ENCODE measurements at places on chromosomes 16 and 17. TPM values are rescaled to one million over a fixed set of nuclear protein-coding genes. Genes with fewer than 3 reads are reported as not detected.

GRCh38 chr16:68369697-68370580, 59.1 kb downstream of the PRMT7 start:
- no peak for DNase-seq

GRCh38 chr17:29283496-29283895, 10.5 kb downstream of the NUFIP2 start:
- no peak for DNase-seq

DNA sequence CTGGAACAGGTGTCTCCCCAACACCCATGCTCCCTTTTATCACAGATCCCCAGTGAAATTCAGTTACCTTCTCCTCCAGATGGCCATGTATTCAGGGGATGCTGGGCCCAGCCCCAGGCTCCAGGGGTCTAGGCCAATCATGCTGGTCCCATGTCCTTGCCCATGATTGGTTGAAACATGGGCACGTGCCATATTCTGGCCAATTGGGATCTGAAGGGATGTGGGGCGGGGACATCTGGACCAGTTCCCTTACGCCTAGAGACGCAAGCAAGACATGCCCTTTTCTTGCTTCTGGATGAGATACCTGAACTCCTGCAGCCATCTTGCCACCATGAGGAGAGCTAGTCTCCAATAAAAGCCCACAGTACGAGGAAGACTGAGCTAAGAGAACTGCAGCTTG, 31.0 kb upstream of the ST6GALNAC1 start:
- DNase-seq = no peak

DNA sequence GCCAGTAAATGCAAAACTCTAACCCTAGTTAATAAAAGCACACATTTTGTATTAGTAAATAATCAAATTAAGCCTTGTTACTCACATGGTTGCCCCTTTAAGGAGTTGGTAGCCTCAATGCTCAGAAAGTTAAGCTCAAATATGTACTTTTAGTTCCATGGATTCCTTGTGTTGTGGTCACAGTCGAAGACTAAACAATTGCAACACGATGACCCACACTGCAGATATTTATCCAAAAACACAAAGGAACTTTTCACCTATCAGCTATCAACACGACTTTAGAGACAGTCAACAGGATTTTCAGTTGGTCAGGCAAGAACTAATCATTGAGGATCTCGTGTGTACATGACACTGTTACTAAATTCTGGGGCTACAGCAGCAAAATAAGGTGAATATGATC, 47.4 kb upstream of the NUDT7 start:
- DNase-seq = no peak

DNA sequence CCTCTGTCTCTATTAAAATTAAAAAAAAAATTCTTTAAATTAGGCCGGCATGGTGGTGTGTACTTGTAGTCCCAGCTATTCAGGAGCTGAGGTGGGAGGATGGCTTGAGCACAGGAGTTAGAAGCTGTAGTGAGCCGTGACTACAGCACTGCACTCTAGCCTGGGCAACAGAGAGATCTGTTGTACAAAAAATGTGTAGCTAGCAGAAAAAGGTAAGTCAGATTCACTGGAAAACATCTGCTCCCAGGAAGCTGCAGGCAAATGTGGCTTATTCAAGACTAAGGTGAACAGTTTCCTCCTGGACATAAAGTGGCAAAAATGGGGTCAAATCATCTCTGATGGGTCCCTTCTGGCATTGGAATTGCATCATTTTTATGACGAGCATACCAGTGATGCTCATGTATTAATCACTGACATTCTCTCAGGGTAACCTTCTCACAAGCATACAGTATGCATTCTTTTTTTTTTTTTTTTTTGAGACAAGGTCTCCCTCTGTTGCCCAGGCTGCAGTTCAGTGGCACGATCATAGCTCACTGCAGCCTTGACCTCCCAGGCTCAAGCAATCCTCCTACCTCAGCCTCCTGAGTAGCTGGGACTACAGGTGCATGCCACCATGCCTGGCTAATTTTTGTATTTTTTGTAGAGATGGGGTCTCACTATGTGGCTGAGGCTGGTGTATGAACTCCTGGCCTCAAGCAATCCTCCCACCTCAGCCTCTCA, 48.7 kb downstream of the CPPED1 start:
- no peak for DNase-seq

DNA sequence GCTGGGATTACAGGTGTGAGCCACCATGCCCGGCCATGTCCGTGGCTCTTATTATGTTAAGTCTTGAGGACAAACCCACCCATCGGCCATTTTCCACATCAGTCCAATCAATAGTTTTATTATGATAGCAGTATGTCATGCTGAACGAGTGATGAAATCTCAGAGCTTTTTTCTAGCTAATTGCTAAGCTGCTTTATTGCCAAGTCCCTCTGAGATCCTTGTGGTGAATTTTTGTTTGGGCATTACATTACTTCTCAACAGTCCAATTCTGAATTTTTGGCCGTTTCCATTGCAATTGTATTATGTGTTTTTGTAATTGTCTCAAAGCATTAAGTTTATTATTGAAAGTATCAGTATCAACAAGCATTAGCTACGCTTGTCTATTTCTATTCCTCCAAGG, 10.9 kb downstream of the RNF112 start:
- DNase-seq = no peak

DNA sequence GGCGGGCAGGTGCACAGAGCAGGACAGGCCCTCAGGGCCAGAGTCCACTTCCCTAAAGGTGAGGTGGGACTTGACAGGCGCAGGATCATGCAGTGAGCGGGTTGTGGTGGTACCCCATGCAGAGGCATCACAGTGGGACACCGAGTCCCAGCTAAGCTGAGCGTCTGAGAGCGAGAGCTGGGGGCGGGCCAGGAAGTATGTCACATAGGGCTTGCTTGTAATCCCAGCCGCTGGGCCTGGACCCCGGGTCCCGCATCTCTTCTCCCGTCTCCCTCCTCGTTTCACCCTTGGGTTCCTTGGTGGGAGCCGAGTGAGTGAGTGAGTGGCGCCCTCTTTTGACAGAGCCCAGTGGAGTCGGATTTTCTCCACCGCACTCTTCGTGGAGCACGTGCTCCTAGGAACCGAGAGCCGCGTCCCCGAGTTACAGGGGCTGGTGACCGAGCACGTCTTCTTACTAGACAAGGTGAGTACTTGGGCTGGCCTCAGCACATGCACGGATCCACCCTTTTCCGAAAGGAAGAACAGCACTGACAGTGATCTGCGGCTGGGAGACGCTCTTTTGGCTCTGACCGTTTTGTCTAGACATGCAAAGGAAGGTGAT, 50.8 kb upstream of the ENDOV start:
- no peak for DNase-seq

GRCh38 chr17:82703935-82704865, 5.7 kb upstream of the RAB40B start:
- no peak for DNase-seq

DNA sequence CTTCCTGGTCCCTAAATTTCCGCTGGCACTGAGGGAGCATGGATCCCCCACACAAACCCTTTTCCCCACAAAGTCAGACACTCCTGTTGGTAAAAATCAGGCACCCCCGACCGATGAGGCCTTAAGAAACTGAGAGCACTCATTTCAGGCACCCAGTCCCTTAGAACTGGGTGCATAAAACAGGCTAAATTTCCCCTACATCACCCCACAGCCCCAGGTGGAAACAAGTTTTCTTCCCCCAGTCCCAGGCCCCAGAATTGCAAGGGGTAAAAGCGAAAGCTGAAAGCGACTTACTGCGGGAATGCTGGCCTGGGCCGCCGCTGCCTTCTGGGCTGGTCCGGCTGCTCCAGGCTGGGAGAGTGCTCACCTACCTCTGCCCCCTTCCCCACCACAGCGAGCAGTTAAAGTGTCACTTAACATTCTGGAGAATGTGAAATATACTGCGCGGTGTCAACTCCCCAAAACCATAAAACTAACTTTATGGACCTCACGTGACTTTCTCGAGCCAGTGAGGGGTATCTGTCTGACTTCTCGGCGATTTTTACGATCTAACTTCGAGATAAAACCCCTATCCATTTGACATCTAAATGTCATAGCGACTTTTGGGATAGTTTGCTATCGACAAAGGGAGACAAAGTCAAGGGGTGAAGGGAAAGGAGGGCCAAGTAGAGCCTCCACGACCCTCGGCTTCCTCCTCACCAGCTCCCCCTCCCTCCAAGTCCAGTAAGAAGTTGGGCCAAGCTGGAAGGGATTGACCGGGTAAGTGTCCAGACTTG, at the start of gene HOXB3:
HOXB3 (minus strand) TSS at position 411 of the 776 bp plus-strand sequence. CDS start 37,767 bp downstream, outside the sequence.
- no peak for DNase-seq

DNA sequence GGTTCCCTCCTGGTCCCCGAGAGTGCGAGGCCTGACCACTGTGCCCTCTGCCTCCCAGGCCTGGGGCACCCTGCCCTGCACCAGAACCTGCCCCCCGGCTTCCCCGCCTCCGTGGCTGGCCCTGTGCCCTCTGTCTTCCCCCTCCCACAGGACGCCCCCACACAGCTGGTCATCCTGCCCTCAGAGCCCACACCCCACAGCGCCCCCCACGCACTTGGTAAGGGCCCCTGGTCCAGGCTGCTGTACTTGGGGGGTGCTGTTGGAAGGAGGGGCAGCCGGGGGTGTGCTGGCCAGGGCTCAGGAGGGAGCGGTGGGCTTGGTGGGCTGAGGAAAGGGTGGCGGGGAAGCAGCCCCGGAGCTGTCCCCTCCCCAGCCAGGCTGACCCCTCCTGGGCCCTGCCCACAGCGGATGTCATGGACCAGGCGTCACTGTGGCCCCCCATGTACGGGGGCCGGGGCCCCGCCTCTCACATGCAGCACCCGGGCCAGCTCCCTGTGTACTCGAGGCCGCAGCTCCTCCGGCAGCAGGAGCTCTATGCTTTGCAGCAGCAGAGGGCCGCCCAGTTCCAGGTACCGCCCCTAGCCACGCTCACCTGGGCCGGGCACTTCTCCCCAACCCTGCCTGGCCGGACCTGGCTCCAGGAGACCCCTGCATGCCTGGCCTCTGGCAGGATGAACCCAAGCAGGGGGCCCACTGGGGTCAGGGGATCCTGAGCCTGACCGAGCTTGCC, 49.5 kb downstream of the BAHCC1 start:
- DNase-seq = no peak

DNA sequence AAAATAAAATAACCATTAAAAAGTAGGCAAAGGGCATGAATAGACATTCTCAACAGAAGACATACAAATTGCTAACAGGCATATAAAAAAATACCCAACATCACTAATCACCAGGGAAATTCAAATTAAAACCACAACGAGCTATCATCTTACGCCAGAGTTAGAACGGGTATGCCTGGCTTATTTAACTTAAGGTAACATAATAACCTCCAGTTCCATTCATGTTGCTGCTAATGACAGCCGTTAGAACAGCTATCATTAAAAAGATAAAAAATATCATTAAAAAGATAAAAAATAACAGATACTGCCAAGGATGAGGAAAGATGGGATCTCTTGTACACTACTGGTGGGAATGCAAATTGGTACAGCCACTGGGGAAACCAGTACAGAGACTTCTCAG, 89.3 kb downstream of the GAS7 start:
- no peak for DNase-seq

GRCh38 chr17:19939993-19940721, 37.5 kb downstream of the AKAP10 start:
- no peak for DNase-seq

CDH1 gene
- 1.2 TPM for polyA plus RNA-seq

IL17C gene
- polyA plus RNA-seq = not detected

BHLHA9 gene
- polyA plus RNA-seq = not detected

KRT33B gene
- not detected for polyA plus RNA-seq

Data from forelimb muscle (tissue), 1 donor.